ENCODE measurements at places on chromosomes 6 and 20.
A peak's percentile ranks its signal among the peaks of the same experiment; 100 is the strongest.

GRCh38 chr20:8260837-8261251, 128.8 kb downstream of the PLCB1 start:
- DNase-seq = no peak

DNA sequence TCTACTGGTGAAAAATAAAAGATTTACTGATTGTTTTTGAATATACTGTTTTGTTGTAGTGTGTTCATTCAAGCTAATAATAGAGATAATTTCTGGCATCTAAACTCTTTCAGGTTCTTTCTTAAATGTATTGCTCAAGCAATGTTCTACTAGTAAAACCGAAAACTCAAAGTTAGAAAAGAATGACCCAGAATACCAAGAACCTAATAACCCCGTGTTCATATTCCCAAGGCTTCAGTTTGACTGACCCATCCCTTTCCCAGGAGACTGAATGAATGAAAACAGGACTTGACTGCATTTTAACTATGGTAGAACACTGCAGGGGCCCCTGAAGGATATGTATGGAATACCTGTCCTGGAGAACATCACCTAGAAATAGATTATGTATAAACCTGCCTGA, 375.3 kb downstream of the MAFB start:
- no peak for DNase-seq

DNA sequence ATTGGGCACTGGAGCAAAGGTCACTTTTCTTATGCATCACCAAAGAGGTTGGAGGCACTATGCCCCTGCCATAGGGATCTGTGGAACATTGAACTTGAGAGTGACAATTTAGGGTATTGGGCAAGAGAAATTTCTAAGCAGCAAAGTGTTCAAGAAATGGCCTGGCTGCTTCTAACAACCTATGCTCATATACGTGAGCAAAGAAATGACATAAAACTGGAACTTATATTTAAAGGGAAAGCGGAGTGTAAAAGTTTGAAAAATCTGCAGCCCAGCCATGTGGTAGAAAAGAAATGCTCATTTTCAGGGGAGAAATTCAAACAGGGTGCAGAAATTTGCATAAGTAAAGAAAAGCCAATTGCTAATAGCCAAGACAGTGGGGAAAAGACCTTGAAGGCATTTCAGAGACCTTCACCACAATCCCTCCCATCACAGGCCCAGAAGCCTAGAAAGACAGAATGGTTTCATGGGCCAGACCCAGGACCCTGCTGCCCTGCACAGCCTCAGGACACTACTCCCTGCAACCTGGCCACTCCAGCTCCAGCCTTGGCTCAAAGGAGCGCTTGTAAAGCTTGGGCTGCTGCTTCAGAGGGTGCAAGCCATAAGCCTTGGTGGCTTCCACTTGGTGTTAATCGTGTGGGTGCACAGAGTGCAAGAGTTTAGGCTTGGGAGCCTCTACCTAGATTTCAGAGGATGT, 24.4 kb downstream of the NCR2 start:
- no peak for DNase-seq

- DNase-seq = no peak
Measured at GRCh38 chr6:137660296-137660731, 166.1 kb upstream of the OLIG3 start.

GRCh38 chr6:7139835-7140470, 32.2 kb downstream of the RREB1 start:
- no peak for DNase-seq

- no peak for DNase-seq
Measured at GRCh38 chr6:123771126-123771525, 32.5 kb upstream of the NKAIN2 start.

GRCh38 chr20:64161356-64162238, 2.7 kb upstream of the MYT1 start:
- DNase-seq = no peak

DNA sequence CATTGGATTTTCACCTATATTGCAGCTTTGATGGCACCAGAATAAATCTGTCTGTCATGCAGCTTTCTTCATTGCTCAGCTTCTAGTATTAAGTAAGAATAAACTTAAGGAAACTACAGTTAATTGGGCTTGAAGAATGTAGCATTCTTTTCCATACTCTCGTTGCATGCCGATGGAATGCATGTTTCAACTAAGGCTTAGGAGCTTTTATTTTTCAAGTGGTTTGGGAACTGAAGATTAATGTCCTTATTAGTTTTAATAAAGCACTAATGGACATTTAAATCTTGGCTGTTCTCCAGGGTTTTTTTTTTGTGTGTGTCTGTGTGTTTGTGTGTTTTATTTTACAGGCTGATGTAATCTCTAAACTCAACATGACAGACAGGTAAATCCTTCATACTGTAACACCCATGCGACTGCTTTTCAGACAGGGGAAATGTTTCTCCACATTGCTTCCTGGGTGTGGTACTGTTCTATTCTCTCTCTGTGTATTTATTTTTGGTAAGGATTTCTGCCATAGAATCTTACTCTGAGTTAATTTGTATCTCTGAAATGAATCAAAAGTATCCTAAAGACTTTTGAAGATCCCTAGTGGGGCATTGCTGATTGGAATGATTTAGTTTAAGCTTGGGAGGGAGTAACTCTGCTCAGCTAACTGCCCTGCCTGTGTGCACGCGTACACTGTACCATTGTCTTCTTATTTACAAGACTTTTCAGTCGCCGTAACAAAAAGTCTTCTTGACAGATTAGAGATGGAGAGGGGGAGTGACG, 38.0 kb downstream of the SLC9A8 start:
- DNase-seq = no peak

- no peak for DNase-seq
Measured at GRCh38 chr6:148866657-148867268, 119.9 kb downstream of the UST start.

GRCh38 chr6:7878401-7878964, 32.1 kb downstream of the TXNDC5 start:
- no peak for DNase-seq

DNA sequence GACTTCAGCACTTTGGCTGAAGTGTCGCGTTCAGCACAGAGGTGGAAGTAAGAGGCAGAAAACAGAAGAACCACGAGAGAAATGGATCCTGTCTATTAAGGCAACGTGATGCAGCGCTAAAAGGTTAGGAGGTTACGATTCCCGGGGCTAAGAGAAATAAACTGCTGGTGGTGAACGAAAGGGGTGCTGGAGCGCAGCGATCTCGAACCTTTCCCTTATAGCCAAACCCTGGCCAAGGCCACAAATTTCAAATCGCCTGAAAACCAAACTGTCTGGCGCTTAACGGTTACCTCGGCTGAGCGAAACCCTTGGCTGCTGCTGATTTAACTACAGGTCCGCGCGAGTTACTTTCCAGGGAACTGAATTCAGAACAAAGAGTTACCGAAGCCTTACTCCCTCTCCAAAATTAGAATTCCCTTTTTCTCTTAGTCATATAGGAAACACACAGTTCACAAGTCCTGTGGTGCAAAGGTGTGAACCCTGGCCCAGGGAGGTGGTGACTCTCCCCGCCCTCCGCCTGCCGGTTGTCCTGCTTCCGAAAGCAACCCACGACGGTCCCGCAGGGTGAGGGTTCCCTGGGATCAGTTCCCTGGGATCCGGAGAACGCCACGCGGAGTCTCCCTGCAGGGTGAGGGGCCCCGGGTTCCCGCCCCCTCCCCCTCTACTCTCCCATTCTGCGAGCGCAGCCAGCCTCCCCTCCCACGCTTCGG, 1.3 kb upstream of the SLC35D3 start:
- DNase-seq = peak; percentile 6

GRCh38 chr6:81683912-81684311, 68.6 kb downstream of the TENT5A start:
- DNase-seq = no peak

DNA sequence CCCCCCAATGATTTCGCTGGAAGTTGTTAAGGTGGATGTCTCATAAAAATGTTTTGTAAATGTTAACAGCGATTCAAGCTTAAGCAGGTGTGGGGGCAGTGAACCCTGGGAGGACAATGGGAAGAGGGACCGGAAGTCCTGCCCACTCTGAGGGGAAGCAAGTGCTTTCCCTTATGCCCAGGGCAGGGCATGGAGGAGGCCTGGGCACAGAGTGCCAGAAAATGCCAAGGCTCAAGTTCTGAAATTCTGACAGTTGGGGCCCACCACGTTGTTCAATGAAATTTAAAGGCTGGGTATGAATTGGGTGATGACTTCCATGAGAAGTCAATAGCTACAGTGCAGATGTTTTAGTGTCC, 132.7 kb upstream of the SALL4 start:
- no peak for DNase-seq

GRCh38 chr6:154169193-154169847, 130.3 kb downstream of the OPRM1 start:
- DNase-seq = no peak

- DNase-seq = no peak
Measured at GRCh38 chr6:13166269-13166668, 162.1 kb downstream of the TBC1D7 start.

DNA sequence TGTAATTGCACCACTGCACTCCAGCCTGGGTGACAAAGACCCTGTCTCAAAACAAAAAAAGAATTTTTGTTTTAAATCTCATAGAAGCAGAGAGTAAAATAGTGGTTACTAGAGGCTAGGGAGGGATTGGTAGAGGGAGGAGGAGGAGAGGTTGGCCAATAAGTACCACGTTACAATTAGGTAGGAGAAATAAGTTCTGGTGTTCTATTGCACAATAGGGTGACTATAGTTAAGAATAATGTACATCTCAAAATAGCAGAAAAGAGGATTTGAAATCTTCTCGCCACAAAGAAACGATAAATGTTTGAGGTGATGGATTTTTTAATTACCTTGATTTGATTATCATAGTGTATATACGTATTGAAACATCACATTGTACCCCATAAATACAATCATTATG, 27.1 kb upstream of the TOP1 start:
- no peak for DNase-seq

Data from cerebellar cortex (tissue), 1 donor.